Activated CD4-positive, CD25-positive, alpha-beta regulatory T cell treated with anti-CD3 and anti-CD28 coated beads, Interleukin-2, amount 50 U/mL, for 72 hours (primary cell): ENCODE measurements at places on chromosomes 13 and 19.

DNA sequence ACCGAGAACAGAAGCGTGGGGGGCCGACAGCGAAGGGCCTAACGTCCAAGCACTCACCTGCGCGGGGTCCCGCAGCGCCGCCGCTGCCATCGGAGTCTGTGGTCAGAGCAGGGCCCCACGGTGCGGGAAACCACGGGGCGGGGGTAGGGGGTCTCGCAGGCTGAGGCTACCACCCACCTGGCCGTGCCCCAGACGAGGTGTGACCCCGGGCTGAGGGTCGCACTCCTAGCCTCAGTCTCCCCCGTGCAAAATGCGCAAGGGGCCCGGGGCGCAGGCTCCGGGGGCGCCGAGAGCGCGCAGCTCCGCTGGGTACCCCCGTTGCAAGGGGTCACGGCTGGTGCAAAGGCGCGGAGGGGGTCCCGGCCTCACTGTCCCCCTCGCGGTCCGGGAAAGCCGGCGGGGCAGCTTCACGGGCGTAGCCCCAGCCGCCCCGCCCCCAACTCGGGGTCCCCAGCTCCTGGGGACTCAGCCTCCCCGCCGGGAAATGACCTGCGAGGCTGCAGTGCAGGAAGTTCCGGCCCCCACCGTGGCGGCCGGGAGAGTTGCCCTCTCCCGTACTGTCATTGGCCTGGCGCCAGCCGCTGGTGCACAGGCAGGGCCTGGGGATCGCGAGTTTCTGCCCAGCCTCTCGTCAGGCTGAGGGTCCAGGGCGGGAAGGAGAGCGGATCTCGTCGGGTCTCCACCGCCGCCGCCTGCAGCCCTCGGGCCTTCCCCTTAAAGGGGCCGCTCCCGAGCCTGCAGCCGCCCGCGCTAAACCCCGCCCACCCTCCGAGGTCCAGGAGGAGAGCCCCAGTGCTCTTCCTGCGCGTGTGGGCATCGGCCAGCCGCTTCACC, at the start of gene ZNF792:
TSS of gene ZNF792 (minus strand) at position 657 of the 834 bp plus-strand sequence. CDS start at position 90, 567 bp downstream.
- DNase-seq = peak; percentile 67

DNA sequence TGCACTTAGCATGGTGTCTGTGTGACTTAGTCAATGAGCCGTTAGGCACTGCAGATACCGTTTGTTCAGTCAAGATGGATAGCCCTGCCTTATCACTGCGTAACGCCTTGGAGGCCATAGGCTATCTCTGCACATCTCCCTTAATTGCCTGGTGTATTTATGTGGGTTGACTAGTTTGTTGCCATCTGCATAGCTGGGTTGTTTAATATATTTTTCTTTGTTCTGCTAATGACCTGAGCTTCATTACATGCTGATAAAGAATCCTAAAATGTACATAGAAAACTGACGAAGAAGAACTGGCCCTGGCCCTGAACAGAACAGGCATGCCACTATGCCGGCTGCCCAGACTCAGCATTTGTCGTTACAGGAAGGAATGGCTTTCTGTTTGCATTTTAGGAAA, 297.8 kb downstream of the SHISA2 start:
- no peak for DNase-seq

GRCh38 chr13:103788061-103788652, 721.9 kb upstream of the SLC10A2 start:
- DNase-seq = no peak

GRCh38 chr13:22468045-22468444, 712.7 kb upstream of the SGCG start:
- DNase-seq = no peak

GRCh38 chr19:44777715-44778347, at the start of gene CBLC:
CBLC (plus strand) TSS chr19:44777890; CDS start chr19:44777932, 42 bp downstream.
- DNase-seq = no peak

DNA sequence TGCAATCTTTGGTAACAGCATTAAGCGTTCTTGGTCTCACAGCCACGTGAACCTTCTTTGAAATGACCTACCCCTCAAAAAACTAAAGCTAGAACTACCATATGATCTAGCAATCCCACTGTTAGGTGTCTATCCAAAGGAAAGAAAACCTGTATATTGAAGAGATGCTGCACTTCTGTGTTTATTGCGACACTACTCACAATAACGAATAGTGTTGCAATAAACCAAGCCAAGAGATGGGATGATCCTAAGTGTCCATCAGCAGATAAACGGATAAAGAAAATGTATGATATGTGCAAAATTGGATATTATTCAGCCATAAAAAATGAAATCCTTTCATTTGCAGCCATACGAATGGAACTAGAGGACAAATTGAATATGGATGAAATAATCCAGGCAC, 637.9 kb downstream of the EFNB2 start:
- DNase-seq = no peak

DNA sequence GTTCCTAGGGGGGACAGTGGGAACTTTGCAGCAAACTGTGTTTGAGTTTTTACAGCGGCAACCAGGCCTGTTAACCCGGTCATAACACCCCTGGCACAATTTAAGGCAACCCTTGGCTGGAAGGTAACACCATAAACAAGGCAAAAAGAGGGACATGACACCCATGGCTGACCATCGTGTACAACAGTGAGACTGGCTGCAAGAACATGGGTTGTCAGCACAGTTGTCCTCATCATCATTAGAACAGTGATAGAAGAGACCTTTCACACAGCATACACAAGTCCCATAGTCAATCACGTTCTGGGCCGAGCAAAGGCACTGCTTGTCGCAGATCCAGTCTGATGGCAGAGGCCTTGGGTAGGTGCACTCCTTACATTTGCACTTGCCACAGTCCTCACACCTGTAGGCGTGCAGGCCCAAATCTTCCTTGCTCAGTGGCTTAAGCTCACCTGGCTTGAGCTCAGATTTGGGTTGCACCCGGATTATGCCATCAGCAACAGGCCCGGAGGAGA, 4.1 kb downstream of the SPRY2 start:
- no peak for DNase-seq

DNA sequence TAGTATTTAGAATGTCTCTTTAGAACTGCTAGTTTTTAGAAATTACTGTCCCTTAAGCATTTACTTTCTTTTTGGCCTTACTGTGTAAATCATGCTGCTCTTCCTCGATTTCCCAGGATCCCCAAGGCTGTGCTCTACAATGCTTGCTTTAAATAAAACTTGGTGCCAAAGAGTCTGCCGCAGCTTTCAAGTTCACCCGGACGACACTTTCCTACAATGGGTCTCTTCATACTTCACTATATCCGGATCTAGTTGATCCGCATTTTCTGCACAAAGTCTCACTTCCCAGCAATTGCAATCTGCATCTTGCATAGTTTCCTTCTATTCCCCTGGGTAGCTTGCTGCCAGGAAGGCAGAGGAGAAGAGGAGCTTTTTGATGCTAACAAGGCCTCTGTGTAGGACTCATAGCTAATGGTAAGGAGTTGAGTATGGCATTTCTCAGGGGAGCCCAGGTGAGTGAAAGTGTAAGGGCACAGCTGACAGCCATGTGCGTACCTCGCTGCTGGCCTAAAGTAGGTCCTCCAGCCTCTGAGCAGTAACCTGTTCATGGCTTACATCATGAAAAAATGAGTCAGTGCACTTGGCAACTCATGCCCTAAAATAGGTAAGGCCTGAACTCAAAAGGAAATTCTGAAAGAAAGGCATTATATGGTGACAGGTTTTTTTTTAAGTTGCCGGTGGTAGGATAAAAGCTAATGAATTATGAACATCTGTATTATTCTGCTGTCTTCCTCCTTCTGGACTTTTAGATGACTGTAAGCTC, 101.6 kb downstream of the ENOX1 start:
- no peak for DNase-seq

GRCh38 chr13:36414461-36414860, 17.8 kb upstream of the CCNA1 start:
- DNase-seq = no peak

DNA sequence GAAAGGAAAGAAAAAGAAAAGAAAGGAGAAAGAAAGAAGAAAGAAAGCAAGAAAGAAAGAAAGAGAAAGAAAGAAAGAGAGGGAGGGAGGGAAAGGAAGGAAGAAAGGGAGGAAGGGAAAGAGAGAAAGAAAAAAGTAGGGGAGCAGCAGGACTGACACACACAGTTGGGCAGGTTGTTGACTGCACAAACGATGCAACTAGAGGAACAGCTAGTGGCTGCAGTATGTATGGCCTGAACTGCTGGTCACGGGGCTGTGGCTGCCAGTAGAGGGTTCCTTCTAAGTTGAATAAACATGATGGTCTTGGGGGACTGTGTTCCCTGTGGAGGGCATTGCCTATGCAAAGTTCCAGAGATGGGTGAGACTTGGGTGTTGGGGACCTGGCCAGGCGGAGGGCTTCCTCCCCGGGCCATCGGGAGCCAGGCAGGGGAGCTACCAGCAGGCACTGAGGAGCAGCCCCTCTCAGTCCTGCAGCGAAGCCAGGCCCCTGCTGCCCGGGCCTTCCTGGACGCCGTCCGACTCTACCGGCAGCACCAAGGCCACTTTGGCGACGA, 16.7 kb upstream of the COLGALT1 start:
- no peak for DNase-seq

- no peak for DNase-seq
These were observed 31.0 kb downstream of the FOXO1 start for GRCh38 chr13:40635315-40635995.

DNA sequence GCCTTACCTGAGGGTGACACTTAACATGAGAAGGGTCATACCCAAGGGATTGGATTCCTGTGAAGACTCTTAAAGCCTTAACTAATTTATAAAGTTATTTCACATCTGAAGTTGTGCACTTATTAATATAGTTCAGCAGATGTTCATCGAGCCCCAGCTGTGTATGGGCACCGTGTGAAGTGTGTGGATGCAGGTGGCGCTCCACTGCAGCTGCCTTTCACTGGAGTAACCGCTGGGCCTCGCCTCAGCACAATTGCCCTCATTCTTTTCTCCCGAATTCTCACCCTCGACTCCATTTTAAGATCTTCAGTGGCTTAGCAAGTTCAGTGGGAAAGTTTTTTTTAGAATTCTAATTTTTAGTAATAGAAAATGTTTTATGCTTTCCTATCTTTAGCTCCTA, 66.2 kb downstream of the DPY19L3 start:
- no peak for DNase-seq

DNA sequence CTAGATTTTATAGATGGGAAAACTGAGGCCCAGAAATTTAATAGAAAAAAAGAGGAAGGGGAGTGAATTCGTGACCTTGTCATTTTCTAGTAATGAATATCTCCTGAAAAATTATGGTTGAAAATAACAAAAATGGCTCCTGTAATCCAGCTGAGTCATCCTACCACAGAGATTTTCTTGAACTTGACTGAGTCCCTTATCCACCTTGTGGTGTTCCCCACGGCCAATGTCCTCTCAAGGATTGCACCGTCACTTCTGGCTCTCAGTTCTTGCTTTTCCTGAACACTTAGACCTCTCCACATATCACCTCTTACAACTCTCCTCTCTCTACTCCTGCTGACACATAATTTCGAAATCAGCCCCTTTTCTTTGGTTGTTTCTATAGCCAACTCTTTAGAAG, 1.2 kb upstream of the KATNAL1 start:
- no peak for DNase-seq

GRCh38 chr13:46556418-46556779, 3.4 kb downstream of the LRCH1 start:
- no peak for DNase-seq

GRCh38 chr19:14405380-14405757, 13.8 kb downstream of the DDX39A start:
- DNase-seq = no peak

DNA sequence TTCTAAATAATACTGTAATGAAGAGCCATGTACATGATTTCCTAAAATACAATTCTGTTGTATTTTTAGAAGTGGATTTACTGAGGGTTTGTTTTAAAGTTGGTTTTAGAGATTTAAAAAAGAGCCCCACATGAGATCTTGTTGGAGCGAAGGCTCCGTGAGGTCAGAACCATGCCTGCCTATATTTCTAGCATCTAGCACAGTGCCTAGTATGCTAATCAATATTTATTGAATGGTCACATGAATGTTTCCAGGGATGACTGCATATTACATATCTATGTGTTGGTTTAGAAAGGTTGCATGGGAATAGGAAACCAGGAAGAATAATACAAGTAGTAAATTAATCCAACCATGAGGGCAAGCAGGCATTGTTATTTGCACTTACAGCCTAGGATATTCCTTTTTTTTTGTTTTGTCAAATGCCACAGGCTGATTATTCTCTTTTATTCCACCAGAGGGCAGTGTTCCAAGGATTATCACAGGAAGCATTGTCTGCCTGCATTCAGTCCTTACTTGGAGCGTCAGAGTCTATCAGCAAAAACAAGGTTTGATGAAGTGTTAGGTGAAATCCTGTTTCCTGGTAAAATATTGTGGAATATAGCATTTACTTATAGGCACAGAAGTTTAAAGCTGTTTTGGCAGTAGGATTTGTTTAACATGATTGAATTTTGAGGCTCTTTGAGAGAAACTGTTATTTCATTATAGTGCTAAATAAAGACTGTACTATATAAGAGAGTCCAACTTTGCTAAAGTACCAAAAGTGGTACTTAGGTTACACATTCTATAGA, 46.8 kb downstream of the COG3 start:
- DNase-seq = no peak

DNA sequence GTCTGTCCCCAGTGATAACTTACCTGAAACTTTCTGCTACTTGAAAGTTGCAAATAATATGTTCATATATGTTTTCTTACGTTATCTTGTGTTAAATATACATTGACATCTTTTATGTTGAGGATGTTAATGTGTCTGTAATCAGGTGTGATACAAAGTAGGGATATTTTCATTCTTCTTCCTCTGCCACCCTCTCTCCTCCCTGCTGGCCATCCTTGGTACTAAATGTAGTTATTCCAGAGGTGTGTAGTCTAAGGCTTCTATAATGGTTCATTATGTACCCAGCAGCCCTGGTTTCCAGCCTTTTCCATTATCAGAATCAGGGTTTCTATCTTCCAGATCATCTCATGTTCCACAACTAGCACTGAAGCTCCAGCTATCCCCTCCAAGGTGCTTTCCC, 606.7 kb upstream of the KLHL1 start:
- no peak for DNase-seq

DNA sequence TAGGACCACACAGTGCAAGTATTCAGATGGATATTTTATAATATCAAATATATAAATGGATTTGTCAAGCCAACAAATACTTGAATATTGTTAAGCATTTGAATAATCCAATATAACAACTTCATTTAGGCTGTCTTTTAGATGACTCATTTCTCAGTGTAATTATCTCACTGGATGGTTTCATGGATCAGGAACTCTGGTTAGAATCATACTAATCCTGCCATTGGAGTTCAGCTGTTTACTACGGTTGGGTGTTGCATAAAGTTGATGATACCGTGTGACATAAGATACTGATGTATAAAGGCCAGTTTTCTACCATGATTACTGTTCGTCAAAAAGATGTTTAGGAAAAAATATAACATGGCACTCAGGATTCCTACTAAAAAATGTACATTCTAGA, 196.3 kb downstream of the TSHZ3 start:
- DNase-seq = no peak

GRCh38 chr19:17215127-17215971, at the start of gene USE1:
USE1 (plus strand) TSS chr19:17215357; CDS start chr19:17215406, 49 bp downstream.
- peak; percentile 85 for DNase-seq
